ENCODE measurements at places on chromosomes 7 and 10.

- no peak for DNase-seq
Measured at GRCh38 chr7:2034291-2035201, 198.2 kb downstream of the MAD1L1 start.

DNA sequence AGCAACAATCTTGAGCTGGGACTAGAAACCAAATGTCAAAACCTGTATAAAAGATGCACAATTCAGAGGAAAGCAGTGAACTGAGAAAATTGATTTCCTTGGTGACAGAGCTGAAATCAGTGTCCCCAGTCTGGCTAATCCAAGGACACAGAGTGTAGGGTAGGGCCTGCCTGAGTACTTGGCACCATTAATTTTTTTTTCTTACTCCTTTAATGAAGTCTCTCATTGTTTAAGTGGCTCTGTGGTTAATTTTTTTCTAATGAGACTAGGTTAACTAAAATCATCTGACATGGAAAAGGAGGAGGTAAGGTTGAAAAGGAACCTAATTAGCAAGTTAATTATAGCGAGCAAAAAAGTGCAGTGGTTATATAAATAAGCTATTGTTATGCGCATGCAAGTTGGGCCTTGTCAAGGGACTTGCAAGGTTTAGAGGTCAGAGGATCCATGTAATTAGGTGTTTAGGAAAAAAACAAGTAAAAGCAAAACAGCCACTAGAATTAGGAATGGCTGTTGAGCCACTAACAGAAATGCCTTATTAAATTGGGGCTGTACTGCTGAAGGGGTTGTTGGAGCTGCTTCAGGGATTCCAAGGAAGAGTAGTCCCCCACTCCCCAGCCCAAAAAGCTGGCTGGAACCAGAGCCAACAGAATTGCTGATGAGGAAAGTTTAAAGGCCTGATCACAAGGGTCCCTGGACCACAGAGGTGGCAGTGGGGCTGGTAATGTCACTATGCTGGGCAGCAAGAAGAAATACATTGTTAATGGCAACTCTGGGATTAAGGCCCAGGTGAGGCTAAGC lies 58.9 kb upstream of the STRIP2 start:
- DNase-seq = no peak

- DNase-seq = no peak
Measured at GRCh38 chr7:154371424-154371823, 319.2 kb downstream of the DPP6 start.

GRCh38 chr7:140384894-140385545 lies 13.3 kb downstream of the SLC37A3 start:
- no peak for DNase-seq

- DNase-seq = no peak
Measured at GRCh38 chr10:98696516-98696915, 249.8 kb upstream of the HPS1 start.

DNA sequence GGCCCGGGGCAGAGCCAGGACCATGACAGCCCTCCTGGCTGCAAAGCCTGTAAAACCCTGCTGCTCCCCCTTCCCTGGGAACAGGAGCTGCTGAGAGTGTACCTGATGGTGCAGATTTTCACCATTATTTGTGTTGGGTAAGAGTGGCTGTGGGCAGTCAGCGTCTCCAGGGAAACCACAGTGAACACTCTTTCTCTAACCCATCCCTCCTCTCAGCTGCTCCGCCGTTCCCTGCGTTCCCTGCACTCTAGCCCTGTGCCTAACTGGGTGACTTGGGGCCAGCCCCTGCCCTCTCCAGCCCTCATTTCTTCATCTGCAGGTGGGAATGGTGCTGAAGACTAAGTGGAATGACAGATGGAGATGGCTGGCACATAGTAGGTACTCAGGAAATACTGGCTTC lies 75.9 kb upstream of the PCBD1 start:
- no peak for DNase-seq

- DNase-seq = no peak
Measured at GRCh38 chr10:102644066-102644645, at the start of gene TRIM8. TRIM8 (plus strand) TSS chr10:102644479; CDS start chr10:102644618, 139 bp downstream.

Measured in HL-60 (cell line).